ENCODE measurements at places on chromosomes 4 and X.
A peak's percentile ranks its signal among the peaks of the same experiment; 100 is the strongest.

GRCh38 chr4:18686338-18687037 is 664.9 kb upstream of the LCORL start:
- DNase-seq: no peak

- DNase-seq: peak; percentile 7
These were observed 91.3 kb downstream of the NKX6-1 start for GRCh38 chr4:84407554-84408407.

- DNase-seq: no peak
These were observed 824.5 kb upstream of the HTR2C start for GRCh38 chrX:113759422-113759821.

DNA sequence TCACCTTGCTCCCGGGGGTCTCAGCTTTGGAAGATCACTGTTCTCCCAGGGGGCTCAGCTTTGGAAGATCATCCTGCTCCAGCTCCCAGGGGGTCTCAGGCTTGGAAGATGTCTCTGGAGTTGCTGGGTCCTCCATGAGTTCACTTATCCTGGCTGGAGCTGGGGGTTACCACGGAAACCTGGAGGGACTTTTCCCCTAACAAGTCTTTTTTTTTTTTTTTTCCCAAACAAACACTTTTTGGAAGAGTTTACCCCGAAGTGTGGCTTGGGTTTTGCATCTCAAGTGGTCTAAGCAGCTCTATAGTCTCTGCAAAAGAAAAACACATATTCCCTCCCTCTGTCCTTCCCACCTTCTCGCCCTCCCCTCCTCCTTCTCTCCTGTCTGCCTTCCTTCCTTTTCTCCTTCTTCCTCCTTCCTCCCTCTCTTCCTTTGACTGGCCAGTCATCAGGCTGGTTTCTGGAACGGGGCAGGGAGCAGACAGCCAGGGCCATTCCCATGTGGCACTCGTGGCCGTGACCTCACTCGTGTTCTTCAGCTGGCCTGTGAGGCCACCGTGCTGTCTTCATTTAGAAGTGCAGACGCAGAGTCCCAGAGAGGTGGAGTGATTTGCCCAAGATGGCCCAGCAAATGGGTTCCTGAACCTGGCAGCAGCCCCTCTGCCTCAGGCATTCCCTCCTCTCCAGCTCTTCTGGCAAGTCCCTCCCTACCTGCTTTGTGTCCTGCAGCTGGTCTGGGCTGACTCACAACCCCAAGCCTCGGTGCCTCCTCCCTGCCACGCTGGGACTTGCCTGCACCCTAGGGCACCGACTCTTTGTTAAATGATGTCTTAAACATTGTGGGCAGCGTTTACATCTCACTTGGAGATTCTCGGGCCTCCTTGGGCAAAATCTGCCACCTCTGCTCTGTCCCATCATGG is 25.9 kb upstream of the HMX1 start:
- DNase-seq: no peak

DNA sequence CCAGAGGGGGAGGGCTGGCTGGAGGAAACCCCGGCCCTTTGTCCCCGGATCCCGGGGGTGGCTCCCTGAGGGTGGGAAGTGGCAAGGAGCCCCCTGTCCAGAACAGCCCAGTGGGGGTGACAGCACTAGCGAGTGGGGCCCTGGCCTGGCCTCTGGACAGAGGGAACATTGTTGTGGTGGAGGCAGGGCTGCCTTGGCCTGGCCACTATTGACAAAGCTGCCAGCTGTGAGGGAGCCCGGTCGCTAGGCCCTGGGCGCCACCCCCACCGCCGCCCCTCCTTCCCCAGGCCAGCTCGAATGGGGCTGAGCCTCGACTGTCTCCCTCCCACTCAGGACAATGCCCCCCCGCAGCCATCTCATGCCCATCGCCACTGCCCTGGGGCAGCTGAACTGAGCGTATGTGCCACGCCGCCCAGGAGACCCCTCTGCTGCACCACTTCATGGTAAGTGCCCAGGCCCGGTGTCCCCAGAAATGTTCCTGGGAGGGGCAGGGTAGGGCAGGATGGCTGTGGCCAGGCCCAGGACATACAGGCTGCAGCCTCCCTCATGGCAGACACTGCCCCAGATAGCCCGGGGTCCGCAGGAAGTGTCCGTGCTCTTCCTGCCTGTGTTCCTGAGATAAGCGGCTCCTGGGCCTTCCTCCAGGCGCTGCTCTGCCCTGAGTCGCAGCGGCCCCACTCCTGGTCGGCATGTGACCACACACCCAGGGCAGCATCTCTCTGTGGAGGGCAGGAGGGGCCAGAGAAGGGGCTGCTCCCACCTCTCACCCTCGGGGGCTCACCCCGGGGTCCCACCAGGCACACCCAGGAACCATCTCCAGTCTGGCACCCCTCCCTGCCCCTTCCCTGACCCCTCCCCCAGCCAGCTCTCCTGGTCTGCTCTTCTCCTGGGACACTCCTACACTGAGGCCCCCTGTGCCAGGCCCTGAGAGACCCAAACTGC is 1.4 kb downstream of the PLXNB3 start:
- no peak for DNase-seq

- DNase-seq: no peak
These were observed 480.8 kb upstream of the FAM241A start for GRCh38 chr4:111664308-111664945.

DNA sequence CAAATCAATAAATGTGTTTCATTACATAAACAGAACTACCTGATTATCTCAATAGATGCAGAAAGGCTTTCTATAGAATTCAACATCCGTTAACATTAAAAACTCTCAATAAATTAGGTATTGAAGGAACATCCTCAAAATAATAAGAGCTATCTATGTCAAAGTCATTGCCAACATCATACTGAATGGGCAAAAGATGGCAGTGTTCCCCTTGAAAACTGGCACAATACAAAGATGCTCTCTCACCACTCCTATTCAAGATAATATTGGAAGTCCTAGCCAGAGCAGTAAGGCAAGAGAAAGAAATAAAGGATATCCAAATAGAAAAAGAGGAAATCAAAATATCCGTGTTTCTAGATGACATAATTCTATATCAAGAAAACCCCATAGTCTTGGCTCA is 466.4 kb downstream of the MAGEE1 start:
- no peak for DNase-seq

DNA sequence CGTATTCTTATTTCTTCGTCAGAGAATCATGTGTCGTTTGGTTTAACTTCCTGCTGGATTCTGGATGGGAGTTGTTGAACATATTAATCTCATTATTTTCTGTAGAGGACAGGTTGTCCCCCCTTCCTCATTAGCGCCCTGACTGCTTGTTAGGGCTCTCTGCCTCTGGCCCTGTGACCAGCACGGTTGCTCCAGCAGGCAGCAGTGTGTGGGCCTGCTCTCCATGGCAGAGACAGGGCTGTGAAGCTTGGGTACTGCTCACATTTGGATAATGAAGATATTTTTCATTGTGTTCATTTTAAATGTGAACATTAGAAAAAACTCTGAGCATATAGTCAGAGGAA is 102.7 kb downstream of the KLHL8 start:
- no peak for DNase-seq

DNA sequence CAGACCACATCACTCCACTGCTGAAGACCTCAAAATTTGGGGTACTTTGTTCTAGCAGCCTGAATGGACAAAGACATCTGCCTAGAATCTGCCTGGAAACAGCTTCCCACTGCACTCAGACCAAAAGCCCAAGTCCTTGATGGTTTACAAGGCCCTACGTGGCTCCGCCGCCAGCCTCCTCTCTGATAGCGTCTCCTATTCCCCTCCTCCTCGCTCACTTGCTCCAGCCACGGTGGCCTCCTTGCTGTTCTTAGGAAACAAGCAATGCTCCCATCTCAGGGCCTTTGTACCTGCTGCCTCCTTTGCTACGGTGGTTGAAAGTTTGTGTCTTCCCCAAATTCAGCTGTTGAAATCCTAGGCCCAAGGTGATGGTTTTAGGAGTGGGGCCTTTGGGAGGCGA is 34.7 kb upstream of the SORCS2 start:
- no peak for DNase-seq

GRCh38 chr4:182048871-182049270 is 194.3 kb upstream of the TENM3 start:
- DNase-seq: no peak

GRCh38 chr4:101356928-101357327 is 9.6 kb upstream of the PPP3CA start:
- peak; percentile 85 for DNase-seq

DNA sequence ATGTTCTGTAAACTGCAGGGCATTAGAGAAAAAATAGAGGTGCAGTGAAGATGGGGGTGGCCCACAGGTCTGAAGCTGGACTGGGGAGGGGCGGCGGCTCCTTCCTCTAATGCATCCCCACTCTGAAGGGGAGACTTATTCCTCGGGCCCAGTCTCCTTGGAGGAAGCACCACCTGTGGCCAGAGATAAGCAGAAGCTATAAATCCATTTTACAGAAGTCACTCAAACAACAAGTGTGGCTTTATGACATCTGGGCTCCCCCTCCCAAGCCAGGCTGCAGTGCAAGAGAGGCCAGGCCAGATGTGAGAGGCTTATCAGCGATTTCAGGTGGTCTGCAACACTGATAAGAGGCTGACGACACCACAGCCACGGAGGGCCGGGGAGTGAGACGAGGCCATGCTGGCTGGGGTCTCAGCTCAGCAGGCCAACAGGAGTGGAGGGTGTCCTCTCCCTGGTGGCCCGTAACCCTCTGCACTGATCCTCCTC is 15.8 kb downstream of the CYTL1 start:
- DNase-seq: no peak

DNA sequence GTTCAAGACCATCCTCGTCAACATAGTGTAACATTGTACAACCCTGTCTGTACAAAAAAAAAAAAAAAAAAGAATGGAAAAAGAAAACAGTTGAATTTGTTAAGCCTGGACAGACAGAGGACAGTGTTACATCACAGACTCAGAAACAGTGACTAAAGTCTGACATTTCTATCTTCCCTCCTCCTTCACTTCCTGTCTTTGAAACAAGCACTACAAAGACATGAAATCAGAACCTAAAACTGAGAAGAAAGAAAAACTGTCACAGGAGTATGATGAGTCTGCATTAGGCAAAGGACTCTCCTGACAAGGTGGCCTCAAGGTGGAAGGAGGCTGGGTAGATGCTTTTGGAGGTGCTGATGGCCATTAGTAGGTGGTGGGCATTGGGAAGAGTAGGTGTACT is 126.7 kb downstream of the RBM47 start:
- no peak for DNase-seq

GRCh38 chr4:3792813-3793212 is 26.6 kb downstream of the ADRA2C start:
- no peak for DNase-seq

DNA sequence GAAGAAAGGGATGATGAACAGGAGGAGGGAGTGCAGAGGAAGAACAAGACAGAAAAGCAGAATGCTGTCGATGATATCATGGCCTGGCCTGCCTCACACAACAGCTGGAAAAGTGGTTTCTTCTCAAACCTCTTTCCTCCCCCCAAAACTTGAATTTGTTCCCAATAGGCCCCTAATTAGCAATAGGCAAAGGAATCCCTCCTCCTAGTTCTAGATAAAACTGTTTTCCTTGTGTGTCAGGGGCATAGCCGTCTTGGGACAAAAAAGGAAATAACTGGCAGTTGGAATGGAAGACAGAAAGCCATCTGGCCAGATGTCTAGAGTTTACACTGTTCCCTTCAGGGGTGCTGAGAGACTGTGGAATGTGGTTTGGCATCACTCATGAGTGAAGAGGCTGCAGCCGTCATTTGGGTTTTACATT is 177.8 kb upstream of the C1QTNF7 start:
- no peak for DNase-seq

DNA sequence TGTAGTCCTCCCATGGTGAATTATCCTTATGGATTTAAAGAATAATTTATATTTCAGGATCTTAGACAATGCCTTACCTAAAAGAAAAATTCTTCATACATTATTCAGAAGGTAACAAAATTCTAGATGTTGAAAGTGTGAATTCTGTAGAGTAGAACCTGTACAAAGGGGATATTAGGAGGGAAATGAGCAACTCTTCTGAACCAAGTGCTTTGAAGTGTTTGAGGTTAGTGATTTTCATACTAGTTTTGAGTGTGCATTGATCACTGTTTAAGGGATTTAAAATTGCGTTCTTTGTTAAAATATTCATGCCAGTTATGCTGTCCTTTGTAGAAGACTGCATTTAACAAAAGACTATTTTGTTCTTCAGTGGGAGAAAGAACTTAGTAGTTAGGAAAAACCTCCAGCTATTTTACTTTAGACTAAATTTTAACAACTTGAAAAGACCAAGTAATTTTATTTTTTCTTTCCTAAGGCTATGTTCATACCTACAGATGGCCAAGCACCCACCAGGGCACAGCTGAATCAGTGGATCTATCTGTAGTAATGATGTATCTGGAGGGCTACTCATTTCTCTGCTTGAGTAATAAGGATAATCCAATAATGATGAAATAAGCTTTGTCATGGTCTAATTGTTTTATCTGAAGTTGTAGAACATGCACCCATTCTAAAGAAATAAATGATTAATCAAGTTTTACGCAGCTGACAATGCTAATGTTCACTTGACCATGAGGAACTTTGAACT is 134.3 kb upstream of the RPS6KA6 start:
- DNase-seq: no peak

DNA sequence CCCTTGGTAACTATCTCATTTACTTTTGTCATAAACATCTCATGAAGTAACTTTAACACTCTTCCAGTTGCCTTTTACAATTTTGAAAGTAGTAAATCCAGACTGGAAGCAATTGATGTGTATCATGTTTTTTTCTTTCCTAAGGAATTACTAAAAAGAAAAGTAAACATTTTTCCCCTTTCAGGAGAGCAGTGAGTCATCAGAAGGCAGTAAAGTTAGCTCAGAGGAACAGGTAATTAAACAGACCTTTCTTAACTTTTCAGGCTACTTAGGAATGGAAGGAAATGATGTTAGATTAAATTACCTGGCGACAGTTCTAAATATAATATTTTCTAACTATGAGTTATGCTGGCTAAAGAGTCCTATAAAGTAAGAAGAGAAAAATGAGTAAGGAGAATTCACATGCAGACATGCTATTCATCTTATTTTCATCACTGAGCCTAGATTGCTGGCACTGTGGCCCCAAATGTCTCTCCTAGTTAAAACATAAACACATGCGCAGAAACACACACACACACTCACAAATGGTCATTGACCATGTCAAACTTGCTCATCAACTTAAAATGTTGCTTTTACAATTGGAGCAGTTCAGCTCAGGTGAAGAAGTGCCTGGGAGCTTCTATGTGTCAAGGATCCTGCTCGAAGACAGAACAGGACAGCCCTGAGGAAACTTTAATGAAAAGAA is 9.3 kb downstream of the DMP1 start:
- DNase-seq: no peak

GRCh38 chrX:9516635-9517034 is 51.8 kb downstream of the TBL1X start:
- no peak for DNase-seq

- DNase-seq: peak; percentile 77
These were observed 51.5 kb downstream of the STARD8 start for GRCh38 chrX:68698942-68699341.

DNA sequence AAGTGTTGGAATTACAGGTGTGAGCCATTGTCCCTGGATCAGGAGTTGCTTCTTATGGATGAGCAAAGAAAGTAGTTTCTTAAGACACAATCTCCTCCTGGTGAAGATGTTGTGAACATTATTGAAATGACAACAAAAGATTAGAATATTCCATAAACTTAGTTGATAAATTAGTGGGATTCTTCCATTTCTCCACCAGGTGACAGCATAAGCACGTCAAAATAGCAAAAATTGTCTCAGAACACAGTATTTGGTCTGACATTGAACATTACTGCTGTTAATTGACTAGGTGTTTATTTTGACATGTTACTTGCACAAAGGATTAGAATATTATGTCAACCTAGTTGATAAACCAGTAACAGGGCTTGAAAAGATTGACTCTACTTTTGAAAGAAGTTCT is 21.6 kb downstream of the CLDN34 start:
- DNase-seq: peak; percentile 7

- DNase-seq: no peak
These were observed 16.1 kb downstream of the RNF4 start for GRCh38 chr4:2484993-2485392.

Measured in ACHN (cell line).